ENCODE measurements at places on chromosomes 16 and 17.

DNA sequence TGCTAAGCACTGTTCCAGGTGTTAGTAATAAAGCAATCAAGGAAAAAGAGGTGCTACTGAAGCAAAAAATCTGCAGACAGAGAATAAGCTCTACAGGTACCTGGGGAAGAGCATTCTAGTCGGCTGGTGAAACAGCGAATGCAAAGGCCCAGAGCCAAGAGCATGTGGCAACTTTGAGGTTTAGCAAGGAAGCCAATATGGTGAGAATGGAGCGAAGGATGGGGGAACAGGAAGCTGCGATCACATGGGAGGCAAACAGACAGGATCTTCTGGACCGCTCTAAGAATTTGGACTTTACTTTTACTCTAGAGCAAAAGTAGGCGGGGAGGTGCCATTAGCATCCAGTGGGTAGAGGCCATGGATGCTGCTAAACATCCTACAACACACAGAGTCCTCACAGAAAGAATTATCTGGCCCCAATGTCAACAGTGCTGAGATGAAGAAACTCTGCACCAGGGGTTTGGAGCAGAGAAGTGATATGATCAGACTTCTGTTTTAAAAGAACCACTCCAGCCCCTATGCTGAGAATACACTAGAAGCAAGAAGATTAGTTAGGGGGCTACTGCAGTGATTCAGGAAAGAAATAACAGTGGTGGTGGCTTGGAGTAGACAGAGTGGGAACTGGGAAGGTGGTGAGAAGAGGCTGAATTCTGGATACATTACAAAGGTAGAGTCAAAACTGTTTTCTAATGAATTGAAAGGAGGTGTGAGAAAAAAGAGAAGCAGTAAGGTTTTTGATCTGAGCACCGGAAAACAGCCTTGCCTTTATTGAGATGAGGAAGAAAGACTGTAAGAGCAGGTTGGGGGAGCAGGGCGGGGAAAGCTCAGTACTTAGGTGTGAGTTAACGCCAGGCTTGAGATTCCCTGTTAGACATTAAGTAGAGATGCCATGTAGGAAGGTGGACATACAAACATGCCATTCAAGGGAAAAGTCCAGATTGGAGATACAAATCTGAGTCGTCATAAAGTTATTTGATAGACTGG is 11.0 kb downstream of the EFTUD2 start:
- no peak for DNase-seq

DNA sequence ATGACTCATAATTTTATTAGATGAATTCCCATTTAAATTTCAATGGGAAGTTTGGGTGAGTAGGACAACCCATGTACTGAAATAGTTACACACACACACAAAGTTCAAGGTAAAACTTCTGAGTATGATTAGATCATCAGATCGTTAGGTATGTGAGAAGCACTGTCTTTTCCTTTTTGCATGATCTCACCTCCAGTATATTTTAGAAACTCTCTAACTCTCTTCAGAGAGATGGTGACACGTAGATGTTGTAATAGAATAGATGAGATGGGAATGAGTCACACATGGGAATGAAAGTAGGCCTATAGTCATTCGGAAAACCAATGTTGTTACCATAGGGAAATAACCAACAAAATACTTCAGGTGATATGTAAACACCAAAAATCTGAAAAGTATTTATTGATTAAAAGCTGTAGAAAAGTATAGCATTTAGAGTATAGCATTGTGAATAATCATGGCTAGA is 22.2 kb downstream of the KRT23 start:
- DNase-seq: peak; percentile 59

DNA sequence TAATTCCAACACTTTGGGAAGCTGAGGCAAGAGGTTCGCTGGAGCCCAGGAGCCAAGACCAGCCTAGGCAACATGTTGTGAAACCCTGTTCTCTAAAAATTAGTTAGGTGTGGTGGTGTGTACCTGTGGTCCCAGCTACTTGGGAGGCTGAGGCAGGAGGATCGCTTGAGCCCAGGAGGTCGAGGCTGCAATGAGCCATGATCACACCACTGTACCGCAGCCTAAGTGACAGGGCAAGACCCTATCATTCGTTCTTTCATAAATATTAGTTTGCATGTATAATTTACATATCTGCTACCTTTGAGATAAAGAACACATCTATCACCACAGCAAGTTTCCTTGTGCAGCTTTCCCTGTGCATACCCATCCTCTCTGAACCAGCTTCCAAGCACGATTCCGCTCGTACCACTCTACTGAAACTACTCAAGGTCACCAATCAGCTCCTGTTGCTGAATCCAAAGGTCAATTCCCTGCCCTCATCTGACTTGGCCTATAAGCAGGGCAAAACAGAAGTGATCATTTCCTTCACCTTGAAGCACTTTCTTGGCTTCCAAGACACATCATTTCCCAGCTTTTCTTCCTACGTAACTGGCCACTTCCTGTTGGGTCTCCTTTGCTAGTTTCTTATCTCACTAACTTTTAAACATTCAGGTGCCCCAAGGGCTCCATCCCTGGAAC is 49.1 kb downstream of the GRB2 start:
- DNase-seq: no peak

- DNase-seq: no peak
Measured at GRCh38 chr17:4146641-4147040, 3.6 kb downstream of the CYB5D2 start.

DNA sequence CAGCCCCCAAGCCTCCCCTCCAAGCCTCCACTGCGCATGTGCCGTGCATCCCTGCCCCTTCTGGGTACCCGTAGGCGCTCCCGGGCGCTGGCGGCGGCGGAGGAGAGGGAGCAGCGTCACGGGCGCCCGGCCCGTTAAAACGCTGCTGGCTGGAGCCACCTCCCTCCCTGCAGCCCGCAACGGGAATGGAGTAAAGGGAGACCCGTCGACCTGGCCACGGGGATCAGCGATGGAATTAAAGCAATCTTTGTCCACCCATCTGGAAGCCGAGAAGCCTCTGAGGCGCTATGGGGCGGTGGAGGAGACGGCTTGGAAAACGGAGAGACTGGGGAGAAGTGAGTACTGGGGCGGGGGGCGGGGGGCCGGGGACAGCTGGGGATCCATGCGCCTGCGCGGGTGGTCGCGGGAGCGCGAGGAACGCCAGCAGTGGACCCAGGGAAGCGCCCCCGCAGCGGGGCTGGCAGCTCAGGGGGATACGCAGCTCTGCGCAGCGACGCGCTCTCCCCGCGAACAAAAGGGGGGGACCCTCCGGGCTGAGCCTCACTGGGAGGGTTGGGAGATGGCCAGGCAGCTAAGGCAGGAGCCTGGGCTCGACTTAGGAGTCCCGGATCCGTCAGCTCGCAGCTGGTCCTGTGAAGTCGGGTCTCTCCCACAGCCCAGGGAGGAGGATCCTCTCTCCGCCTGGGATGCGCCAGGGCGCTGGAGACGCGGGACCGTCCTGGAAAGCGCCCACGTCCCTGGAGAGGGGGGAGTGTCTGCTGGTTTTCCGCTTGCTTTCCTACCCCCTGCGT is at the start of gene BMERB1:
Gene BMERB1, plus strand, starts transcription at position 164 of the 791 bp plus-strand sequence. Its CDS starts 66 bp downstream, at position 230.
- peak; percentile 64 for DNase-seq

All from H54 (cell line).